ENCODE measurements at places on chromosomes 4 and X.

GRCh38 chr4:169164669-169165415 is 105.9 kb downstream of the SH3RF1 start:
- DNase-seq: no peak

DNA sequence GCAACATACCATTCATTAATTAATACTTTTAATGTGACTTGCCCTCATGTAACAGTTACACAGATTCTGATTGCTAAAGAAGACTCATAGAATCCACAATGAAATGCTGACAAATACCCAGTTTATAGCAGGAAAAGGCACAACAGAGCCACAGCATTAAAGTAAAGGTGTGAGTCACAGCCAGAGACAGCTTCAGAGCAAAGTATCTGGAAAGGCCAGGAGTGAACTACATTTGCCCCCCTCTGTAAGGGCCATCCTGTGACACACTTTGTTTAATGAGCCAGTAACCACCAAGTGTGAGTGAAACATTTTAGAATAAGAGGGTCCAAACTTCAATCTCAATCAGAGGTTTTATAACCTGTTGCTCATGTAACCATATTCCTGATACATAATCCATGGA is 133.8 kb upstream of the TACR3 start:
- DNase-seq: no peak

DNA sequence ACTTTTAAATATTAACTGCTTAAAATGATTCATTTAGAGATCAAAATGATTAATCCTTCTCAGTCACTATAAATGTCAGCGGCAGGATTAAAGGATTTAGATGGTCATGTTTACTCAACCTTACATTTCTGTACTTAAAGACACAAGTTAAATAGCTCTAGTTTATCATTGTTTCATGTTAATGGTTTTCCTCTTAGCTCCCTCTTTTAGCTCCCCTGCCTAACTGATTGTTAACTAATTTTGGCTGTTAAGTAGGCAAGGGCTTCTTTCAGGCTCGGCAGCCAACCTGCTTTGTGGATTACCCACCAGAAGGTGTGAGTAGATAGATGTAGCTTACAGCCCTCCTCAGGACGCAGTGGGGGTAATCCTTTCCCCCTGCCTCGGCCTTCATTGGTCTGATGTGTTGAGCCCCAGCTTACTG is 96.0 kb downstream of the TENM3 start:
- DNase-seq: no peak

DNA sequence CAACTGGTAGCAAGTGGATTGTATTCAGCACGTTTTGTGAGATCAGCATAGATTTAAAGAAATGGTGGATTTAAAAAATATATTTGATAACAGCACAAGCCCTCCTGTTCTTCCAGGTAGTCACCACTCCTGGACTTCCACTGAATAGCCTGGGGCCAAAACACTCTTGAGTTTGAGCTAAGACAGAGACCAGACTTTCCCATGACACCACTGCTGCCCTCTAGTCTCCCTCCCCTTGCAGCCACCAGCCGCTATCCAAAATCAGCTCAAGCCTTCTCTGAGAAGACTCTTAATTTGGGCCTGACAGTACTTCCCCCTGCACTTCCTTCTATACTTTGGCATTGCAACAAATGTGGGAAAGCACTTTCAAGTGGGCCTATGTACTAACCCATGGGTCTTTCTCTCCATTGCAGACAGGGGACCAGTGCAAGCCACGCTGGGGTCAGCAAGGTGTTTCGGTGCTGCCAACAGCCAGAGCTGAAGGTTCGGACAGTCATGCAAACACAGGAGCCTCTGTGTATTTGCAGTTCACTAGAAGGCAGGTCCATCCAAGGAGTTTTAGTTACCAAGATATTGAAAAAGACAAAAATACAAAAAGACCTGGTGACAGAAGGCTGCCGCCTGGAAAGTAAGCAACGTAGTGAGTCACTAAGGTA is 40.5 kb upstream of the KLHL13 start:
- no peak for DNase-seq

GRCh38 chr4:82782626-82783345 is 15.8 kb downstream of the SCD5 start:
- DNase-seq: no peak

DNA sequence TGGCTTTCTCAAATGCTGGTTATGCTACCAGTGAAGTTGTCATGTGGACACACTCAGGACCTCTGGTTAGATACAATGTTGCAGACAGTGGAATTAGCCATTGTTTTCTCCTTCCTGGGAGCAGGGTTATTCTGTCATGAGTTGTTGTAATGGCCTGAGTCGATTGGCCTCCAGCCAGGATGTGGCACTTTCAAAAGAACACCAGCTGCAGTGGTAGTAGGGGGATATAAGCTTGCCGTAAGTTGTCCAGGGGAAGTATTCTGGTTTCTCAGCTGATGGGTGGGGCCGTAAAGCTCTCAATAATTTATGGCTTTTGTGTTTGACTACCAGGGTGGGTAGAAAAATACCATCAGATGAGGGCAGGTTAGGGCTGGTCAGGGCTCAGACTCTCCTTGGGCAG is 697.5 kb upstream of the GNPDA2 start:
- no peak for DNase-seq

DNA sequence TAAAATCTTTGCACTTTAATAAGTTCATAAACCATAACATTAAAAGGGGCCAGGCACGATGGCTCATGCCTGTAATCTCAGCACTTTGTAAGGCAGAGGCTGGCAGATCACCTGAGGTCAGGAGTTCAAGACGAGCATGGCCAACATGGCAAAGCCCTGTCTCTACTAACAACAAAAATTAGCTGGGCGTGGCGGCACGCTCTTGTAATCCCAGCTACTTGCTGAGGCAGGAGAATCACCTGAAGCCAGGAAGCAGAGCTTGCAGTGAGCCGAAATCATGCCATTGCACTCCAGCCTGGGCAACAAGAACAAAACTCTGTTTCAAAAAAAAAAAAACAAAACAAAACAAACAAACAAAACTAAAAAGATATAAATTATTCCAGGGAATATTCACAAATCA is 595.2 kb upstream of the LCORL start:
- no peak for DNase-seq

- no peak for DNase-seq
Measured at GRCh38 chr4:183798301-183799253, 106.5 kb upstream of the STOX2 start.

- no peak for DNase-seq
Measured at GRCh38 chr4:140790171-140790570, 34.0 kb upstream of the TBC1D9 start.

Data from effector memory CD8-positive, alpha-beta T cell (primary cell).